COR-L47 (cell line): ENCODE measurements at places on chromosomes 12 and 14.

GRCh38 chr12:89101440-89101839, 250.9 kb downstream of the DUSP6 start:
- no peak for DNase-seq

DNA sequence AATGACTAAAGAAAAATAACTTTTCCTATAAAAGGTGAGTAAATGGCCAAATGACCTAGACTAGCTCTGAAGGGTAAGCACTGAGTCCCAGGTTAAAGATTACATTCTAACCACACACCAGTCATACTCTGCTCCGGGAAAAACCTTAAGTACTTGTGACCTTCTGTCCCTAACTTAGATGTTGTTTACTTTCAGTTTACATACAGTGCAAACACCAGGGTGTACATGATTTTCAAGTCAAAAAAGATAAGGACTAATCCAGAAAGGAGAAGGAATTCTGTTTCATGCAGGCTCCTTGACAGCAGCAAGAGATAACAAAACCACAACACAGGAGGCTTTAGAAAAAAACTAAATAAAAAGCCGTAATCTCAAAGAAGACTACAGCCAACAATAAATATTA, 174.2 kb downstream of the PPM1H start:
- DNase-seq = no peak

DNA sequence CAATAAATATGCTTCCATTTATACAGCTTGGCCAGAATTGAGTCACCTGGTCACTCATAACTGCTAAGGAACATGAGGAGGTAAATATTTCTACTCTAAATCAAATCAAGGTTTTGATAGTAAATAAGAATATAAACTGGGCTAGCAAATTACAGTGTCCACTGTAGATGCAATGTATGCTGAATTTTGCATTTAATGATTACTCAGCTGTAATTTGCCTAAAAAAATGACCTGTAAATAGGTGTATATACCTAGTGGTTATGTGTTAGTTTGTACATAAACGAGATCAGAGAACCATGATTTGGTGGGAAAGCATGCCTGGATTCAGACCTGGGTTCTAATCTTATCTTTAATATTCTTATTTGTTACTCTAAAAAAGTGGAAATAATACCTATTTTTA, 76.6 kb upstream of the CNTN1 start:
- DNase-seq = no peak

DNA sequence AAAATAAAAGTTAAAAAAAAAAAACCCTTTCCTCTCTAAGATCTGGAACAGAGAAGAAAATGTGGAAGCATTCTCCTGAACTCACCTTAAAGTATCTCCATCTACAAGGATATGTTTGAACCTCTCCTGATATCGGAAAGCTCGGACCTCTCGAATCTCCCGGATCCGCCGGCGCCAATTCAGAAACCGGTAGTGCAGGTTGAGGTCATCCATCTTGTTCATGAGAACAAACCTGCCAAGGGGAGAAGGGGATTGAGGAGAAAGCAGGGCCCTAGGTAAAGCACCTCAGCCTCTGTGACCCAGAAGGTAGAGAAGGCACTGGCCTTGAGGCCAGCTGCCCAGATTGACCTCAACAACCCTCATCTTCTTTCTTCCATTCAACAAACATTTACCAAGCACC, 2.2 kb downstream of the SPRYD3 start:
- no peak for DNase-seq

DNA sequence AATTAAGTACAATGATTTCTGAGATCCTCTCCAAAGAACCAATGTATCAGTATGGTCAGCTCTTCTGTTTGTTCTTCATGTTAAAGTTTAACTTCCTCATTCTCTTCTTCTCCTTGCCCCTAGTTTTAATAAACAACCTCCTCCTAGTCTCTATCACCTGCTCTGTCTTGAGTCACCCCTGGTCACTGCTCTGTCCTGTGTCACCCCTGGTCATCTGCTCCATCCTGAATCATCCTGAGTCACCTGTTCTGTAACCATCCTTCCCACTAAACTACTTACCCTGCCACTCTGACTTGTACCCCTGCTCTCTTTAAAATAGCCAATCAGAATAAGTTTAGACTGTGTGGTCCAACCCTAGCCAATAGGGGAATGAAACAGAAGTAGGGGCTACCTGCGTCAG, 100.5 kb downstream of the ALG10B start:
- no peak for DNase-seq
